Endothelial cell of umbilical vein (primary cell): ENCODE measurements at places on chromosomes 16 and 17.

DNA sequence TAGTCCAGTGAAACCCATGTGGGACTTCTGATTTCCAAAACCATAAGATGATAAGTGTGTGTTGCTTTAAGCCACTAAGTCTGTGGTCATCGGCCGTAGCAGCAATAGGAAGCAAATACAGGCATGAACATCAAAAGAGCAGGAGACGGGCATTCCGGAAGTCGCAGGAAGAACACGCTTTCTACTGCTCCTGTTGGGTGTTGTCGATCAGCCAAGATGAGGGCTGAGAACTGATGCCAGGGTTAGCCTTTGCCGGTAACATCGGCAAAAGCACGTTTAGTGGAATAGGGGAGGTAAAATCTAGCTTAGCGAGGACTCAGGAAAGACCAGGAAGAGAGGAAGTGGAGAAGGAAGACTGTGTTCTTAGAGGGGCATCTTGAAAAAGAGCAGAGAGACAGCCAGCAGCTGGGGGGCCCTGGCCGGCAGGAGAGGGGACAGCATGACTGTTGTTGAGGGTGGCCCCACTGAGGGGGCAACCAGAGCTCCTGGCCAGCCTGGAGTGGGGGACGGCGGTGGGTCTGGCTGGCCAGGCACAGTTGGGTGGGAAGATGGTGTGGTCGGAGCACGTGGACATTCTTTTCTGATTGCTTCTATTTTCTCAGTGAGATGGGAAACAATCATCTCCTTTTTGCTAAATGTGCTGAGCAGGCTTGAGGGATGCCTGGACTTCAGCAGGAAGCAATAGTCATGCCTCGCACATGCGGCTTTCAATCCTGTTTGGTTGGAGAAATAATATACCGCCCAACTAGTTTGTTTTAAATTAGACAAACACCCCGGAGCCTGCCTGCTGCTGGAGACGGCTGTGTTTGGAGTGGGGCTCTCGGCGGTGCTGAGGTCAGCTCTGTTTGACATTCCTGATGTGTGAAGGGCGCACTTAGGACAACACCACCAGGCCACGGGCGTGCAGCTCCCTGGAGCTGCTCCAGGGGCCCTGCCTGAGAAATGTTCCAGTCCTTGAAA lies 109.9 kb downstream of the METRNL start:
- peak; percentile 45 for DNase-seq

DNA sequence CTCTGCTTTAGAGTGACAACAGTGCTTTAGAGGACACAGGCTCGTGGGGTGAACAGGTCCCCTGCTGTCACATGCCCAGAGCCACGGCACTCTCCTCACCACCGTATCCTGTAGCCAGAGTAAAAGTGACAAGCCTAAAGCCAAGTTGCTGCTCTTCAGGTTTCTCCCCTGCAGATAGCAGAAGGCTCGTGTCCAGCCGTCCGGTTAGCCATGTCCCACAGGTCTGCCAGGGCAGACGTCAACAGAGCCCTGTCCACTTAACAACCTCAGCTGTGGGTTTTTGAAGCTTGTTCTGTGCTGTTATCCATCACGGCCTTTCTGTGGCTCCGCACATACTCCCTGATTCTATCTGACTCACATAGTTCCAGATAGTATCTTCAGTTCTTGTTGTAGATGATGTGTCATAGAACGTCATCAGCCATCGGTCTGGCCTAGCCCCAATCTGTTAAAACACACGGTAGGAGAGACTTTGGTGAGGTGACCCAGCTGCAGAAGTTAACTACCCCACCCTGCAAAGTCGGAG lies 100.7 kb downstream of the SOCS1 start:
- no peak for DNase-seq

- DNase-seq = no peak
These were observed 98.9 kb downstream of the N4BP1 start for GRCh38 chr16:48511071-48511540.

DNA sequence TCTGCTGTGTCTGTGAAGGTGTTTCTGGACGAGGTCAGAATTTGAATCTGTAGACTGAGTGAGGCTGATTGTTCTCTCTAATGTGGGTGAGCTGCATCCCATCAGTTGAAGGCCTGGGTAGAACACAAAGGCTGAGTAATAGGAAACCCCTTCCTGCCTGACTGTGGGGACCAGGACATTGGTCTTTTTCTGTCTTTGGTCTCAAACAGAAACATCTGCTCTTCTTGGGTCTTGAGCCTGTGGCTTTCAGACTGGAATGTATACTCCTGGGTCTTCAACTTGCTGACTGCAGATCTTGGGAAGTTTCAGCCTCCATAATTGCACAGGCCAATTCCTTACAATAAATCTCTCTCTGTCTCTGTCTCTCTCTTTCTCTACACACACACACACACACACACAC lies 19.6 kb upstream of the LRRC75A start:
- no peak for DNase-seq

- no peak for DNase-seq
These were observed 172.3 kb downstream of the C16orf78 start for GRCh38 chr16:49545741-49546448.

- DNase-seq = peak; percentile 11
These were observed 80.0 kb downstream of the MARCHF10 start for GRCh38 chr17:62727916-62728672.

DNA sequence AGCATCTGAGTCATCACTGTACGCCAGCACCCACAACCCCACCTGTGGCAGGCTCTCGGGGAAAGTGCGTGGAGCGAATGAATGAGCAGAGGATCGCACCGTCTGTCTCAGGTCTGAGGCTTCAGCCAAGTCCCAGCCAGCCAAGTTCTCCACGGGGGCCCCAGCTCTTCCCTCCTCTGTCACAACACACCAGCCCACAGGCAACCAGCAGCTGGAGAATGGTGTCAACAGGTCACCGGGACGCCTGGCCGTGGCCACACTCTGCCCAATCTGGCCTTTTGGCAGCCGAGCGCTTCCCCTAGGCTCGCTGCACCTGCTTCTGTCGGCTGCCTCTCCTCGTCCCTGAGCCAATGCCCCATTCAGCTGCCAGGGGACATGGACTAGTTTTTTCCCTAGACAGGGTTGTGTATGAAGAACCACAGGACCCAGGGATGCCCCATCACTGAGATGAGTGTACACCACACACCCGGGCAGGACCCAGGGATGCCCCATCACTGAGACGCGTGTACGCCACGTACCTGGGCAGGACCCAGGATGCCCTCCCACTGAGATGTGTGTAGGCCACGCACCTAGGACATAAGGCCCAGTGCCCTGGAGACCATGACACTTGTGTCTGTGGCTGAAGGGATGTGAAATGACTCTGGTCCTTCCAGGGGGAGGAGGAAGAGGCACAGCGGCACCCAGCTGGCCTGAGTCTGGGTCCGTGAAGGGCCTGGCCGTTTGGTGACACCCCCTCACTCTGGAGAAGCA lies 52.8 kb downstream of the ABR start:
- no peak for DNase-seq

- DNase-seq = no peak
These were observed 59.2 kb downstream of the PLD6 start for GRCh38 chr17:17146786-17147406.

DNA sequence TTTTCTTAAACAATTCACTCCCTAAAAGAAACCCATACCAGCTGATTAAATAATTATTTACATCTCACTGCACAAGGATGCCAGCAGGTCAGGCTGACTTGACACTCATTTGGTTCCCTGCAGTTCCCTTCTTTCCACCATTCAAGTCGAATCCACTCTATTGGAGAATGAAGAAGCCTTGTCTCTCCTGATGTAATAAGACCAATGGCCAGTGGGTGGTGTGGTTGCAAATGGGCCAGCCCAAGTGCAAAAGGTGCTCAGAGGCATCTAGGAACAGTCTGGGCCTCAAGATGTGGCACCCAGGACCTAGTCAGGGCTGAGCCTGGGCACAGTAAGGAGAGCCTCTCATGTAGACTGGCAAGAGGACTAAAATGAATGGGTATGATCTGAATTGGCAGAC lies 9.3 kb downstream of the C16orf78 start:
- no peak for DNase-seq

DNA sequence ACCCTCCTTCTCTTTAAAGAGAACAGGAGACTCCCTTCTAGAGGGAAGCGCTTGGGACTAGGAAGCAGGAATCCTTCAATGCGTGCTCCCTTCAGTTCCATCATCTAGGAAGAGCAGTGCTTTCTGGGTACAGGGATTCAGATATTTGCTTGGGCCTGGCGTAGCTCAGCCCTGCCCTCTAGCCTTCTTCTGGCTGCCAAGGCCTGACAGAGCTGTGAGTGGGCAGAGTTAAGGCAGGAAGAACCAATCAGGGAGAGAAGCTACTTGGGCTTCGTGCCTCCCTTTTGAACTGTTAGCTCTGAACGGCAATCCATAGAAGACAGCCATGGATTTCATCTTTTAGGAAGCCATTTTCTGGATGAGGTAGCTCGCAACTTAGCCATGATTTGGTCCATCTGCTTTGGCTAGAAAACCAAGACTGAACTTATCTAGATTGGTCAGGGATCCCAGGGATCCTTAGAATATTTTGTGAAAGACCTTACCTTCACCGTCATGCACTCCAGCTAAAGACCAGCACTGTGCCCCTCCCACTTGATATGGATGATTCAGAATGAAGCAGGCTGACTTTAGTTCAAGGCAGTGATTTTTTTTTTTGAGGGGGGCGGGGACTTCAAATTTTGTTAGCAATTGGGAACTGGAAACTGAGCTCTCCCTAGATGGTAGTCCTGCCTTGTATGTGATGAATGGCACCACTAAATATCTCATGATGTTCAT lies 2.5 kb upstream of the CORO6 start:
- DNase-seq = no peak

DNA sequence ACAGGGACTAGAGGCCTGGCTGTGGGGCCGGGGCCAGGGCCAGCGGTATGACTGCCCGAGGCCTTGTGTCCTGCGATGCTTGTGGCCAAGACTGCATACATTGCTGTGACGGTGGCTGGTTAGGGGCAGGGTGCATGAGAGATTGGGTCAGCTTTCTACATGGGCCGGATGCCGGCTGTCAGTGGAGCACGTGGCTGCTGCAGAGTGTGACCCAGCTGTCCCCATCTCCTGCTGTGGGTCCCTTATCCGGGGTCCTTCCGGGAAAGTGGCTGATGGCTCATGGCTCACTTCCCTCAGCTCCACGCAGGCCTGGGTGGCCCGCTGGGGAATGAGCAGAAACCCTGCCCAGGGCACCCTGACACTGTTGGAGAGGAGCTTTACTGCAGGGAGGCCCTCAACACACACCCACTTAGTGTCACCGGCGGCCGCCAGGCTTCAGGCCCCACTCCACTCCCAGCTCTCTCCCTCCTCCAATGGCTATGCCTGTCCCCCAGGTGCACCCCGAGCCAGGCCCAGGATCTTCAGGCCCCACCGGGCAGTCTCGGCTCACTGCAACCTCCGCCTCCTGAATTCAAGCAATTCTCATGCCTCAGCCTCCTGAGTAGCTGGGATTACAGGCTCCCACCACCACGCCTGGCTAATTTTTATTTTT lies 808 bp upstream of the RGS11 start:
- no peak for DNase-seq

GRCh38 chr17:14499976-14500375 lies 199.1 kb downstream of the HS3ST3B1 start:
- no peak for DNase-seq

DNA sequence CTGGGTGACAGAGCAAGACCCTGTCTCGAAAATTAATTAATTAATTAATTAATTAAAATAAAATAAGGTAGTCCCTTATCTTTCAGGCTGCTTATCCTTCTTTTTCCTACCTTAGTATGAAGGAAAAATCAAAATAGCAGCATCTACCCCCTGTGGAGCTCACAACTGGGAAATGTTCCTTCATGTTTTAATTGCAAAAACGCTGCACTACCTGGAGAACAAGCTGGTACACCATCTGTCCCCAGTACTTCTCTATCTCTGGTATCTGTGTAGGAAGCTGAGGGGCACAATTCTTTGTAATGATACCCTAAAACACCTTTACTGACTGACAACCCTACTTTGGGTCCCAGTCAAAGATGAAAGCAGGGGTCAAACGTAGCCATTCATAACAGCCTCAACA lies 55.1 kb upstream of the MNT start:
- DNase-seq = no peak

GRCh38 chr16:1914084-1914608 lies 4.1 kb downstream of the HS3ST6 start:
- DNase-seq = no peak

DNA sequence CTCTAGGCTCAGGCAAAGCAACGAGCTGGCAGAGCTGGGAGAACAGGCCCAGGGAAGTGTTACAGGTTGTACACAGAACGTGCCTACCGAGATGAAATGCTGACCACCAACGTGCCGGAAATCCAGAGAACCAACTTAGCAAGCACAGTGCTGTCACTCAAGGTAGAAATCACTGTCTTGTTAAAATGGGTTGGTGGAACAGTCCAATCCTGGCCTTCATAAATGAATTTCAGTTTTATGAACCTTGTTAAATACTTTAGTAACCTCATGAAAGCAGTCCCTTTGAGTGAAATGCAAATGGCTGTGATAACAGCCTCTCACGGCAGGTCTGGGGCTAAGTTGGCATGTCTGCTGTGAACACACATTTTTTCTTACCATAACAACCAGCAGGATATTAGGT lies 29.0 kb downstream of the ETV4 start:
- no peak for DNase-seq

DNA sequence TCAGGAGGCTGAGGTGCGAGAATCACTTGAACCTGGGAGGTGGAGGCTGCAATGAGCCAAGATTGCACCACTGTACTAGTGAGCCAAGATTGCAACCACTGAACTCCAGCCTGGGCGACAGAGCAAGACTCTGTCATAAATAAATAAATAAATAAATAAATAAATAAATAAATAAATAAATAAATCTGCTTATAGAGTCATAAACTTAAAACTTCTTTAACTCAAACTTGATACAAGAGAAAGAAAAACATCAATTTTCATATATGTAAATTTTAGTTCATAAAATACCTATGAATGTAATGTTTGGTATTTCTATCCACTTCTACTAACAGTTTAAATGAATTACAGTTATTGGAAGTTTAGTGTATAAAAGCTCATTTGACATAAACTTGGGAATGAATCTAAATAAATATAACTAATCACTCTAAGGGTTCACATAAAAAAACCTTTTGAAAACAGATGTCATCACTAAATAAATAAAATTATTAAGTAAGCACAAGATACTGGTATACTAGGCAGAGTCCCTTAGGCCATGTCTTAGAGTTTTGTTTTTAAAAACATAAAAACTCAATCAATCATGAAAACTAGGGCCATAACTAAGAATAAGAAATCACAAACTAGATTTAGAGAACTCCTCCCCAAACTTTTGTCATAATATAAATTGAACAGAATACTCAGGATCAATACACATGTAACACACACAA lies 54.1 kb downstream of the SMURF2 start:
- no peak for DNase-seq

- no peak for DNase-seq
These were observed 592 bp upstream of the ZNF385C start for GRCh38 chr17:42098730-42099399.
